ENCODE measurements at places on chromosomes 1 and 21.

GRCh38 chr1:47873337-47873736 lies 123.8 kb downstream of the TRABD2B start:
- DNase-seq, result no peak

DNA sequence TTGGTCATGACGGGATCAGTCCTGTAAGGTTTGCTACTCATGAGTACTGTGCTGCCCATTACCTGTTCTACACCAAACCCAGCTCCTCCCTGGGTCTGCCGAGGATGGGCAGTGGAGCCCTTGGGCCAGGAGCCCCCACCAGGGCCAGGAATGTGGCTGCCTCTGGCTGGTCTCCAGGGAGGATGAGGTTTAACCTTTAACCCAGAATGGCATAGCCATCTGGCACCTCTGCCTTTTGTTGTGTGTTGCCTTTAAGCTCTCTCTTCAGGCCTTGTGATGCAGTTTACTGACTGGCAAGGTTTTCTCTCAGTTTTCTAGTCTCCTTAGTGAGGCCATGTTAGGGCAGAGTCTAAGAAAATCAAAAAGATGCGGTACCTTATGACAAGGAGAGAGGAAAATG lies 38.6 kb downstream of the SIPA1L2 start:
- DNase-seq, result no peak

- no peak for DNase-seq
Measured at GRCh38 chr1:207398986-207399385, 55.1 kb upstream of the CR2 start.

DNA sequence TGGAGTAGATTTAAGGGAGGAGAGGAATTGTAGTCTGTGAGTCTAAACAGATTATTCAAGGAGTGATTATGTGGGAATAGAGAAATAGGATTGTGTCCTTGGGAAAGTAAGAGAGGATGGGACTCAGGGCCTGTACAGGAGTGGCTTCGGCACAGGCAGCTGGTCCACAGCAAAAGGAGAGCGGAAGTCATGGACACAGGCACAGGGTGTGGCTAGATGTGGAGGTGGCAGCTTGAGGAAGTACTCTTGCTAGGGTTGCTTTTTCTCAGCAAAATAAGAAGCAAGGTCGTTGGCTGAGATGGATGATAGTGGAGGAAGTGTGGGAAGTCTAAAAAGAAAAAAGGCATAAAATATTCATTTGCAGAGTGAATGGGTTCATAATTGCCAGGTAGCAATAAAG lies 18.5 kb upstream of the ZNF648 start:
- DNase-seq, result no peak

DNA sequence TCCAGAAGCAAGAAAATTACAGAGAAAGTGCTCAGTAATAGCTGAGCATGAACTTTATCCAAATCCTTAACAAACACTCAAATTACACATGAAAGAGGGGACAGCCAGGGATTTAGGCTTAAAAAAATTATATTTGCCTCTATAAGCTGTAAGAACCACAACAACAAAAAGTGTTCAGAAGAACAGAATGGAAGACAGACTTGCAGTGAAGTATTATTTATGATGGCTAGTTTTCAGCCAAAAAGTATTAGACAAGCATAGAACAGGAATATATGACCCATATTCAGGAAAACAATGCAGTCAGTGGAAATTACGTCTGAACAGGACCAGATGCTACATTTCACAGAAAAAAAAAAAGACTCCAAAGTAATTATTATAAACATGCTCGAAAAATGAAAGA lies 1246.3 kb downstream of the NCAM2 start:
- DNase-seq, result no peak

DNA sequence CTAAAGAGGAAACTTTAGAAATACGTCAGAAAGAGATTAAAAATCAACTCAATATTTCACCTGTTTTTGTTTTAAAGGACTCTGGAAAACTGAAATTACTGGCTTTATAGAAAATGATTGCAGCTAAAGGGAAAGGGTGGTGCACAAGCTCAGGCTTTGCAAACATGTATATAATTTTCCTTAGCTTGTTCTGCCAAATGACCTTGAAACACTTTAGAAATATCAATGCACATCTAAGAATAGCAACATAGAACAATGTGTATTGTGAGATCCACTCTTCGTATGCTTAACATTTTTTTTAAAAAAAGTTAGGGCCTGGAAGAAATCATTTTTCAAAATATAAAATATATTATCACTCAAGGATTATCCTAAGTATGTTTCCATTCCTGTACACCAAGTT lies 143.9 kb downstream of the NTPCR start:
- no peak for DNase-seq

- DNase-seq, result no peak
Measured at GRCh38 chr1:106502659-106503058, 553.8 kb upstream of the PRMT6 start.

DNA sequence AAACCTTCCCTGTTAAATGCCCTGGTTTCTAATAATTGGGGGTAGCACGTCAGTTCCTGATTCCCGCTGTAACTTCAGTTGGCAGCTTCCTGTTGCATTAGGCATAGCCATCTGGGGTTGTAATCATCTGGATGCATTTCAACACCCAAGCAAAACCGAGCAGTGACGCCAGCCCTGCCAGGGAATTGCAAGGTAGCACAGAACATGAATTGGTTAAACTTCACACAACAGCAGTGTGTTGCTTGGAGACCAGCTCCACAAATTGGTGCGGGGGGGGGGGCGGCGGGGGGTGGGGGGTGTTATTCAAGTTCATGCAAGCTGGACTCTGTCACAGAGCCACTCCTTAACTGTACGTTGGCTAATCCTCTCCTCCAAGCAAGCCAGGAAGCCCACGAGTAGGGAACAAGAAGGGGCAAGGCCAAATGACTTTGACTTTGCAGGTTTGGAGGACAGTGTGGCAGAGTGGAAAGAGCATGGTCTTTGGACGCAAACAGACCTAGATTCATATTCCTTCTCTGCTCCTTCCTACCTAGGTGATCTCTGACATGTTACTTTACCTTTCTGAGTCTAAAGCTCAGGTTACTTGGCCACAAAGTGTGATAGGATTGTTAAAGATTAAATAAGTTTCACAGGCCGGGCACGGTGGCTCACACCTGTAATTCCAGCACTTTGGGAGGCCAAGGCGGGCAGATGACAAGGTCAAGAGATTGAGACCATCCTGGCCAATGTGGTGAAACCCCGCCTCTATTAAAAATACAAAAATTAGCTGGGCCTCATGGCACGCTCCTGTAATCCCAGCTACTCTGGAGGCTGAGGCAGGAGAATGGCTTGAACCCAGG lies 4.7 kb downstream of the LAX1 start:
- DNase-seq, result no peak

DNA sequence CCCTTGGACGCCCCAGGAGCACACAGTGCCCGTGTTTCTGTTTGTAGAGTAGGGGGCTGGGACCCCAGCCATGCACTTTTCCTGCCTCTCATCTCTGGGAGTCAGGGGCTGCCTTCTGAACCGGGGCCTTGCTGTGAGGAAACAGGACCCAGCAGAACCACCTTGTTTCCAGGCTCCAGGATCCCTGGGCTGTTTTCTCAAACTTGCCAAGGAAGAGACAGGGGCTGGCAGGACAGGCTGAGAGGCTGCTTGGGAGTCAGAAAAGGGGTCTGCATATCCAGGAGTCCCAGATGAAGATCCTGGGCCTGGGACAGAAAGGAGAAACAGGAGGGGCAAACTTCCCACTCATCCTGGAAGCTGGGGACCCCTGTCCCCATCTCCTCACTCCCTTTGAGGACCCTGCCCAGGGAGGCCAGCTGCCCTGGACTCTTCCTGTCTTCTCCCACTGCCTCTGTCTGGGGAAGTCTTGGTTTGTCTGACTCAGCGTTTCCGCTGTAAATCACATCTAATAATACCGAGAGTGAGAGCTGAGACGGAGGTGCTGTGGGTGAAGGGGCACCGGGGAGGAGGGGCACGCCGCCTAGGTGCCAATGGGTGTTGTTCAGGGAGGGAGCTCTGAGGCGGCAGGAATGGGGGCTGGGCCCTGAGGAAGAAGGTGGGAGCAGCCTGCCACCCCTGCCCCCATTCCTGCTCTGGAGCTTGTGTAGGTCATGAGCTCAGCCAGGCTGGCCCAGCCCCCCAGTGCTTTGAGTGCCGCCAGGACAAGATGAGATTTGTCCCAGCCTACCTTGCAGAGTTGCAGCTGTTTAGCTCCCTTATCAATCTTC lies 16.7 kb downstream of the POU3F1 start:
- no peak for DNase-seq

DNA sequence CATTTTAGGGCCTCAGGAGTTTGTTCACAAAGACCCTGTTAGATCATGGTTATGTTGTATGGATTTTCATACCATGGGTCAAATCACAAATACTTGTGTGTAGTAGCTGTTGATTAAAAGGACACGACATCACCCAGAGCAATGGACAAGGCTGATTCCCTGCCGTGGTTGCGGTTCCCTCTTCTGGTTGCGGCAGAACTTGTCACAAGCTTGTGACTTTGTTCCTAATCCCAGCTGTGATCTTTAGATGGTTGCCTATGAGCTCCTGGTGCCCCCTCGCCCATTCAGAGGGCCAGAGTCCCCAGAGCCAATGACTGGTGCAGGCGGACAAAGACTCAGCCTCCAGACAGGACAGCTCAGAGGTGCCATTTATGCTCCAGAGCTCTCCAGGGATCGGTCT lies 11.8 kb upstream of the SDHB start:
- no peak for DNase-seq

GRCh38 chr21:35529171-35529863 lies 480.2 kb upstream of the RUNX1 start:
- no peak for DNase-seq

- DNase-seq, result no peak
Measured at GRCh38 chr1:175265091-175265490, 72.5 kb upstream of the KIAA0040 start.

GRCh38 chr1:195915826-195916225 lies 692.4 kb downstream of the KCNT2 start:
- no peak for DNase-seq

- DNase-seq, result peak; percentile 35
Measured at GRCh38 chr1:184156521-184157393, 105.2 kb downstream of the TSEN15 start.

DNA sequence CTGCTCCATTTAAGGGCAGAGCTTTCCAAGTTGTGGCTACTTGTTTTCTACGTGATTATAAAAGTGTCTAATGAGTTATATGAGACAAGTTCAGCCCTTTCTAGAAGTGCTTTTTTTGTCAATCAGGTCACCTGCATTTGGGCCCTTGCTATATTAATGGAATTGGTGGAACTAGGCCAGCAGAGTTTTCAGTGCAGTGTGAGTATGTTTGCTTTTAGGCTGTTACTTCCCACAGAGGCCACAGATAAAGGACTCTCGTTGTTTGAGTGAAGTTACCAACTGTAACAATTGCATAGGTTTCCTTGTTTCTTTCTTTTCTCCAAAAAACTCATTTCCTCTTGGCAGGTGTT lies 10.9 kb downstream of the SMAP2 start:
- DNase-seq, result no peak

GRCh38 chr1:217493290-217493689 lies 137.6 kb downstream of the GPATCH2 start:
- DNase-seq, result no peak

DNA sequence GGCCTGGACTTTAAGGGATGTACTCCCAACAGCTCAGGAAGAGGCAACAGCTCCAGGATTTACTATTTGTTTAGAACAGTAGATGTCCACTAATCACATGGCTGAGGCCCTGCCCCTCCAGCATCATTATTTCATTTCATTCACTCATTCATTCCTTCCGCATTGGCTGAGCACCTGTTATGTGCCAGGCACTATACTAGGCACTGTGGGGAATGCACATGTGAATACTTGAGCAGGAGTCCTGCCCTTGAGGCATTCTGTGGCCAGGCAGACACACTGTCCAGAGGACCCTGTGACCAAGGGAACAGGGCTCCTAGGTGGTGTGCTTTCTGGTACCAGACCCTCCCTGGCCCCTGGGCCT lies 24.3 kb downstream of the KIAA1614 start:
- no peak for DNase-seq

GRCh38 chr1:16167331-16168143 lies 11.7 kb upstream of the EPHA2 start:
- DNase-seq, result no peak

- no peak for DNase-seq
Measured at GRCh38 chr1:99869304-99869703, 19.1 kb downstream of the AGL start.

GRCh38 chr1:220339581-220339980 lies 67.3 kb upstream of the RAB3GAP2 start:
- no peak for DNase-seq

DNA sequence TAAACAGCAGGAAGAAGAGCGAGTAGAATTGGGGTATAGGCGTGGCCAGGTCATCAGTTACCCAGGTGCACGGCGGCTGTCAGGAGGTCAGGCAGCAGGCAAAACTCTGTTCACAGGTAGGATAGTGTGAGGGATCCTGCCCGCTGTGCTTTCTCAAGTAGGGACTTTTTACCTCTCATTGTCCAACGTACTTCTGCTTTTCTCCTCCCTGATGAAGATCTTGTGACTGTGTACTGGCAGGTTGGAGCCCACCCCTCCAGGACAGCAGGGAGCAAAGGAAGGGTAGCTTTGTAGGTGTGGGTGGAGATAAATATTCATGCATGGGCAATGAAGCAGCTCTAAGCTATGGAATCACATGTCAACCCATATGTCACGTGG lies 373.5 kb downstream of the KIF26B start:
- no peak for DNase-seq

DNA sequence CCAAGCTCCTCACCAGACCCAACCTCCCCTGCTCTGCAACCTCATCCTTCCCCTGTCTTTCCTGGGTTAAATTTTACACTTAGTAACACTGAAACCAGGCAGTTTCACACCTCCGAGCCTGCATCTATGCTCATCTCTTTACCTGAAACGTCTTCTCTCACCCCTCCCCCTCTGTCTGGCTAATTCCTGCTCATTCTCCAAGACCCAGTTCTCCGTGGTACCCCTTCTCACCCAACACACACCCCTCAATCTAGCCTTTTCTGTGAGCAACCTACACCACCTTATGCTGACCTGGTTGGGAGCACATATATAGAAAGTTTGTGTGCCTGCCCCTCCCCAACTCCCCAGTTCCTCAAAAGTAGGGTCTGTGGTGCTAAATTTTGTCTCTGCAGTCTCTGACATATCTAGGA lies 3.7 kb upstream of the KIAA1614 start:
- DNase-seq, result no peak

DNA sequence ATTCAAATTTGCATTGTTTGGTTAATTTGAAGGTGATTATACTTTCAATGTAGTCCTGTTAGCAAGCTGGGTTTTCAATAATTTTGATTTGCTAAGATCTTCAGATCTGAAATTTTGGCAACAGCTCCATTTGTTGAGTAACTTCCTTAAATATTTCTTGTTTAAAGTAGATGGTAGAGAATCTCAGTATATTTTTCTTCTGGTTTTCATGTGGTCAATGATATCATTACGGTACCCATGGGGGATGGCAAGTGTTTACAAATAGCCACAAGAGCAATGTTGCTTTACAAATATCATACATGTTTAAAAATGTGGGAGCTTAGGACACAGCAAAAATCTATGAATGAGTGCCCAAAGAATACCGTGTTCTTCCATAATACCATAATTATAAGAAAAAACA lies 175.9 kb downstream of the IFI44 start:
- no peak for DNase-seq

- no peak for DNase-seq
Measured at GRCh38 chr1:245748240-245748639, 593.5 kb downstream of the KIF26B start.

- no peak for DNase-seq
Measured at GRCh38 chr1:225257081-225257480, 170.8 kb downstream of the LBR start.

GRCh38 chr1:151199873-151200581 lies 1.7 kb downstream of the PIP5K1A start:
- no peak for DNase-seq

GRCh38 chr1:17140279-17140678 lies 21.0 kb upstream of the PADI2 start:
- no peak for DNase-seq
